ENCODE measurements at places on chromosomes 12 and 14. TPM values are rescaled to one million over a fixed set of nuclear protein-coding genes. Genes with fewer than 3 reads are reported as not detected.

- H3K4me3 ChIP-seq, result no peak overlapping the region
- no peak overlapping the region for H3K27ac ChIP-seq
- DNase-seq, result no peak
- H3K36me3 ChIP-seq, result no peaks in the 10 kb centered on the region
Observed at GRCh38 chr12:53244337-53244736, 12.3 kb upstream of the RARG start.

DNA sequence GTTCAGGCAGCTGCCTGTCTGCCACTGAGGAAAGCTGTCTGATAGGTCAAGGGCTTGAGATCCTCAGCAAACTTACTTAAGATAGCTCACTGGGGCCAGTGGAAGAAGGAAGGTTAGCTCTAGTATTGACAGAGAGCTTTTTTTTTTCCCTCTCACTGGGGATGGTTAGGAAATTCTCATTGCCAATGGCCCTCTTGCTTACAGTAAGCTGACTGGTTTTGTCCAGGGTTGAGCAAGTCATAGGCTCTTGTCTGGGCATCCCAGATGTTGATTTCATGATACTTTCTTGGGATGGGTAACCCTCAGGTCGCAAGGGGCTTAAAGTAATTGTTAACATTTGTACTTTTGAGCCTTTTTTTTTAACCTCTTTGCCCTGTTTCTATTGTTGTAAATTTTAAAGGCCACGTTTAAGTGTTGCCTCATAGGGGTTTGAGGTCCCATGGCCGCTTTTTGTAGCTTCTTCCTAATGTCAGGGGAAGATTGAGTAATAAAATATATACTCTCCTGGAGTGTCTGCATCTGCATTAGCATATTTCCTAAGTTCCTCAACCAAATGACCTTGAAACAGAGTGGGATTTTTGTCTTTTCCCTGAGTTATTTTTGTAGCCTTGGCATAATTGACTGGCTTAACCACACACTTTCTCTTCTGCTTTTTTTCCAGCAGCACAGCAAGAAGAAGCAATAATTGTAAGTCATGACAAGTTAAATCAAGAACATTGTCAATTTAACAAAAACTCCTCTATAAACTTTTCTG lies 716.0 kb downstream of the LRFN5 start:
- no peaks in the 10 kb centered on the region for H3K36me3 ChIP-seq
- no peaks in the 10 kb centered on the region for H3K27me3 ChIP-seq
- H3K4me1 ChIP-seq, result no peaks in the 10 kb centered on the region
- no peak for DNase-seq
- H3K4me3 ChIP-seq, result no peak overlapping the region

GRCh38 chr12:14952299-14952921 lies 9.0 kb downstream of the ARHGDIB start:
- peaks cover 4% of the 10 kb centered on the region for H3K4me1 ChIP-seq
- no peak overlapping the region for H3K4me3 ChIP-seq
- no peak overlapping the region for H3K27ac ChIP-seq
- no peaks in the 10 kb centered on the region for H3K27me3 ChIP-seq

- H3K4me3 ChIP-seq, result no peak overlapping the region
- H3K27ac ChIP-seq, result no peak overlapping the region
- H3K27me3 ChIP-seq, result no peaks in the 10 kb centered on the region
- no peaks in the 10 kb centered on the region for H3K4me1 ChIP-seq
Observed at GRCh38 chr12:19922717-19923116, 445.6 kb upstream of the PDE3A start.

The SSPN gene
- polyA plus RNA-seq, result 0.67 TPM

The TPPP2 gene
- polyA plus RNA-seq, result not detected

Data from small intestine (tissue), 16 donors.